ENCODE measurements at places on chromosomes 1 and 21. TPM values are rescaled to one million over a fixed set of nuclear protein-coding genes. Genes with fewer than 3 reads are reported as not detected.

C4BPA gene
- 0.10 TPM for total RNA-seq

LRP8 gene
- total RNA-seq: 10.0 TPM

KCNA2 gene
- 0.52 TPM for total RNA-seq

AIDA gene
- total RNA-seq: 22.6 TPM

RAB4A gene
- total RNA-seq: 20.9 TPM

KDM5B gene
- total RNA-seq: 84.7 TPM

MYBPH gene
- not detected for total RNA-seq

CACHD1 gene
- total RNA-seq: 1.4 TPM

MAP3K7CL gene
- total RNA-seq: 119 TPM

ECM1 gene
- total RNA-seq: 0.21 TPM

C1orf94 gene
- total RNA-seq: not detected

SYT6 gene
- under 0.01 TPM for total RNA-seq

PI4KB gene
- 38.0 TPM for total RNA-seq
